ENCODE measurements at places on chromosomes 3 and 15.
A peak's percentile ranks its signal among the peaks of the same experiment; 100 is the strongest.

DNA sequence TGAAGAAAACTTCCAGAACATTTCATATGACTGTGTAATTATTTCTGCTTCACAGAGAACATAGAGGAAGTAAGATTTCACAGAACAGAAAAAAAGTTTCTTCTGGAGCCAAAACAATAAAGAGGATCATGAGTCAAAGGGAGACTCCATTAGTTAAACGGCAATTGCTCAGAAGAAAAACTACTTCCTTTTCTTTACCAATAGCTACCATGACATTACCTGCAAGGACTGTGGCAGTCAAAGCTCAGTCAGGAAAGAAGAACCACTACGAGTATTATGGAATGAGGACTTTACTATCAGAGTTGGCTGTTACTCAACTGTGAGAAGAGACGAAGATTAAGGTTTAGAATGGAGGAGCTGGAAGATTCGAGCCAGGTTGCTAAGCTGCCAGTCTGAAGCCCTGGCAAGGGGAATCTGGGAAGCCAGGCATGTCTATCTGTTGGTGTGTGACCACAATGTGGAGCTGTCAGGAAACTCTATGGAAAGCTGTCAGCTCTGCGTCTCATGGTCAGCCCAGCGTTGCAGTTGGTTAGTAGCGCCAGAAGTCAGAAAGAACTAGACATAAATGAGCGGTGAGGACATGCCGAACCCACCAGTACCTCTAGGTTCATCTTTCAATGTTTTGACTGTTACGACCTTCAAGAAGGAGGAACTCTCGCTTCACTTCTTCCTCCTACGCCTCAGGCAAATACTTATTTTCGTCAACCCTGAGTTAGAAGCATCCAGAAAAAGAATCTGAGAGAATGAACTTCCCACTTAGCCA, 604.3 kb downstream of the FGF12 start:
- H3K27ac ChIP-seq = no peak overlapping the region
- H3K4me1 ChIP-seq = no peaks in the 10 kb centered on the region
- H3K36me3 ChIP-seq = no peaks in the 10 kb centered on the region
- peaks cover 3% of the 10 kb centered on the region for H3K27me3 ChIP-seq

GRCh38 chr3:135871311-135871710, 94.2 kb upstream of the PPP2R3A start:
- no peak overlapping the region for H3K27ac ChIP-seq
- no peaks in the 10 kb centered on the region for H3K4me1 ChIP-seq
- no peaks in the 10 kb centered on the region for H3K27me3 ChIP-seq
- H3K4me3 ChIP-seq = no peak overlapping the region
- no peaks in the 10 kb centered on the region for H3K36me3 ChIP-seq

DNA sequence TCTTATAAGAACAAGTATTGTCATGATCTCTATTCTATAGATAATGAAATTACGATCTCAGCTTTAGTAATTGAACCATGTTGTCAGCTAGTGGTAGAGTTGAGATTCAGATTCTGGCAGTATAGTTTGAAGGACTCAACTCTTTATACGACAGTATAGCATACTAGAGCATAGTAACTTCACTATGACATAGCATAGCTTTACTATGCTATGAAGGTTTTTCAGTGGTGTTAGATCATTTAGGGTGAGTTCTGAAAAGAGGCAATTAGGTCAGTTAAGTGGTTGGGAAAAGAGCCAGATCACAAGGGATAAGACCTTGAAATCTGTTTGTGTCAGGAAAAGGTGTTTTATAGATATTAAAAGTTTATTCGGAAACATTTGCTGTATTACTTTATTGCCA, 8.1 kb downstream of the STX19 start:
- no peaks in the 10 kb centered on the region for H3K36me3 ChIP-seq
- H3K4me1 ChIP-seq = no peaks in the 10 kb centered on the region
- no peak overlapping the region for H3K4me3 ChIP-seq
- no peaks in the 10 kb centered on the region for H3K27me3 ChIP-seq

- H3K27ac ChIP-seq = no peak overlapping the region
- peaks cover 7% of the 10 kb centered on the region for H3K4me1 ChIP-seq
- no peak overlapping the region for H3K4me3 ChIP-seq
- DNase-seq = peak; percentile 20
These were observed 35.2 kb downstream of the PYGO1 start for GRCh38 chr15:55552926-55553325.

GRCh38 chr3:127365163-127365798, 77.4 kb upstream of the PRR20G start:
- no peaks in the 10 kb centered on the region for H3K4me1 ChIP-seq
- H3K36me3 ChIP-seq = no peaks in the 10 kb centered on the region
- no peak overlapping the region for H3K27ac ChIP-seq
- no peak overlapping the region for H3K4me3 ChIP-seq
- peaks cover 5% of the 10 kb centered on the region for H3K27me3 ChIP-seq

GRCh38 chr3:73273341-73273740, 211.9 kb downstream of the EBLN2 start:
- no peak for DNase-seq
- no peak overlapping the region for H3K27ac ChIP-seq
- no peaks in the 10 kb centered on the region for H3K27me3 ChIP-seq
- no peak overlapping the region for H3K4me3 ChIP-seq
- H3K36me3 ChIP-seq = no peaks in the 10 kb centered on the region

DNA sequence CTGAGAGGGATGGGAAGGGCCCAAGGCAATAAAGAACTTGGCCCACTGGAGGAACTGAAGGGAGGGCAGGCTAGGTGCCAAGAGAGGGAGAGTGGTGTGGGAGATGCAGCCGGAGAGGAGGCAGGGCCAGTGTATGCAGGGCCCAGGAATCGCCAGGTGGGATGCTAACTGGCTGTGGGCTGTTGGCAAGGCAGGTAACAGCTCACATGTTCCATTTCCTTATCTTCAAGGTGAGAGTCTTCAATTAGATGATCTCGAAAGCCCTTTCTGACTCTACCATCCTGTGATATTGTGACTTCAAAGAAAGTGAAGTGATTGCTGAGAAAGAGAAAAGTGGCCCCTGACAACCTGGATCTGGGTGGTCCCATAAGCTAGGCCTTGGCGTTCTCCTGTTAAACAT, 49.0 kb downstream of the CASR start:
- no peak overlapping the region for H3K27ac ChIP-seq
- H3K36me3 ChIP-seq = no peaks in the 10 kb centered on the region
- H3K4me3 ChIP-seq = peak overlapping the region; percentile 1
- no peak for DNase-seq
- peaks cover 33% of the 10 kb centered on the region for H3K4me1 ChIP-seq
- H3K27me3 ChIP-seq = no peaks in the 10 kb centered on the region

DNA sequence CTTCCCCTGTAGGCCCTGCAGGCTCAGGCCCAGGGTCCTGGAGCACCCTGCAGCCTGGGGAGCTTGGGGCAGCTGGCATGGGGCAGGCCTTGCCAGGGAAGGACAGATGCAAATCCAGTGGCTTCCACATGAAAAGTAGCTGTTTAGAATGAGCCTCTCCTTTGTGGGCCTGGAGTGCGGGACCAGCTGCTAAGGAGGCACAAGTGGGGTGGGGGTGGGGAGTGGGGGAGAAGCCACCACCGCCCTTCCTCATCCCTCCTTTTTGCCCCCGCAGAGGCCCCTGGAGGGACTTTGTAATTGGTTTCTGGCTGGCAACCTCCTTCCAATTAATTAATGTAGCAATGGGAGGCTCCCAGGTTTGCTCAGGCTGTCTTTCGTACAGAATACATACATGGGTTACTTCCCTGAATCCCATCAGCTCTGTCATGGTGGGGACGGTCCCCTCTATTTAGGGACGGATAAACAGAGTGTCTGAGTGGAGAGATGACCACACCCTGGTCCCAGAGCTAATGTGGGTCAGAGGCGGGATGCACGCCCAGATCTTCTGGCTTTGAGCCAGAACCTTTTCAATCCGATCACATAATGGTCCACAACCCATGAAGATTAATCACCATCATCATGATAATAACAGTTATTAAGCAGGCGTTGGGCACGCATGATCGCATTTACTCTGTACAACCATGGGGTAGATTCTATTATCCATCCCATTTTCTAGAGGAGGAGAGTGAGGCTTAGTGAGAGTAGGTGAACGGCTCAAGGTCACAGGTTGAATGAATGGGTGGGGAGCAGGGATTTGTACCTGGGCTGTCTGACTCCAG, 6.2 kb downstream of the CORO2B start:
- no peak overlapping the region for H3K27ac ChIP-seq
- H3K36me3 ChIP-seq = no peaks in the 10 kb centered on the region
- no peak overlapping the region for H3K4me3 ChIP-seq
- DNase-seq = no peak

DNA sequence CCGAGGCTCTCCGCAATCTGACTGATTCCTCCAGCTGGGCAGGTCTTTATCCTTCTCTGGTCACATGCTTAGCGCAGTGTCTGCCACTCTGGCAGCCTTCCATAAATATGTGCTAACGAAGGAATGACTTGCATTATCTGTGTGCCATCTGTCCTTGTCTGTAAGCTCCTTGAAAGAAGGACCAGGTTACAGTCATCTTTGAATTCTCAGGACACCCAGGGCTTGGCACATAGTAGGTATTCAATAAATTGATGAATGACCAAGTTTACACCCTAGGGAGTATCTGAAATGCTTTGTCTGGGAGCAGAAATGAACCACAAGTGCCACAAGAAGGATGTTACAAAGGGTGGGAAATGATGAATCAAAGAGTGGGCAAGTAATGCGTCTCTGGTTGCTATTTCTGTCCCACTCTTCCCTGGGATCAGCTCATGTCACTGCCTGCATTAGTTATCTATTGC, 16.5 kb upstream of the FAM3D start:
- DNase-seq = peak; percentile 76
- peaks cover 12% of the 10 kb centered on the region for H3K4me1 ChIP-seq
- H3K27me3 ChIP-seq = no peaks in the 10 kb centered on the region
- no peak overlapping the region for H3K4me3 ChIP-seq
- H3K36me3 ChIP-seq = no peaks in the 10 kb centered on the region
- H3K27ac ChIP-seq = no peak overlapping the region

- peak overlapping the region; percentile 69 for H3K27ac ChIP-seq
- no peaks in the 10 kb centered on the region for H3K27me3 ChIP-seq
- peaks cover 6% of the 10 kb centered on the region for H3K36me3 ChIP-seq
- H3K4me3 ChIP-seq = peak overlapping the region; percentile 95
- H3K4me1 ChIP-seq = peaks cover 18% of the 10 kb centered on the region
- DNase-seq = no peak
These were observed 525 bp upstream of the MCCC1 start for GRCh38 chr3:183099838-183100204.

DNA sequence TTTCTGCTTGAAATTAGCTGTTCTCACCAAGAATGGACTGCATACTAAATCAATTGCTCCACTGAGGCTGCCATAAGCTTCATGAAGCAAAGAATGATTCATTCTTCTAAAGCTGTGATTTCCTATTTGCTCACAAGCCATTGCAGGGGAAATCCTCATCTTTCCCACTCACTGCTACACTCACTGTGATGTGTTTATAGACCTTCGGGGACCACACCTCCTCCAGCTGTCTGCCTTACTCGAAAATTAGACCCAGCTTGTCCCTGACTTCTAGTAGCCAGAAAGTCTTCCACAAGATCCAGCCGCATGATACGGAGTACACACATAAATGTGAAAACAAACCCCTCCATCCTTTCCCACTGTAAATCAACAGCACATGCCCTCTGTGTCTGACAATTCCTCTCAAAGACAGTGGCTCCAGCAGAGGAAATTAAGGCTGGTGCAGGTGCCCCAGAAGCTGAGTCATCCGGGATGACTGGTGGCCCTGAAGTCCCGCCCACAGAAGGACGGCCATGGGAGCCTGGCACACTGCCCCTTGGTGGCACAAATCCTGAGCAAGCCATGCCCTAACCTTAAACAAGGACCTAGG, 172.0 kb downstream of the STT3B start:
- H3K4me3 ChIP-seq = no peak overlapping the region
- DNase-seq = peak; percentile 73
- H3K27me3 ChIP-seq = no peaks in the 10 kb centered on the region
- no peaks in the 10 kb centered on the region for H3K36me3 ChIP-seq

DNA sequence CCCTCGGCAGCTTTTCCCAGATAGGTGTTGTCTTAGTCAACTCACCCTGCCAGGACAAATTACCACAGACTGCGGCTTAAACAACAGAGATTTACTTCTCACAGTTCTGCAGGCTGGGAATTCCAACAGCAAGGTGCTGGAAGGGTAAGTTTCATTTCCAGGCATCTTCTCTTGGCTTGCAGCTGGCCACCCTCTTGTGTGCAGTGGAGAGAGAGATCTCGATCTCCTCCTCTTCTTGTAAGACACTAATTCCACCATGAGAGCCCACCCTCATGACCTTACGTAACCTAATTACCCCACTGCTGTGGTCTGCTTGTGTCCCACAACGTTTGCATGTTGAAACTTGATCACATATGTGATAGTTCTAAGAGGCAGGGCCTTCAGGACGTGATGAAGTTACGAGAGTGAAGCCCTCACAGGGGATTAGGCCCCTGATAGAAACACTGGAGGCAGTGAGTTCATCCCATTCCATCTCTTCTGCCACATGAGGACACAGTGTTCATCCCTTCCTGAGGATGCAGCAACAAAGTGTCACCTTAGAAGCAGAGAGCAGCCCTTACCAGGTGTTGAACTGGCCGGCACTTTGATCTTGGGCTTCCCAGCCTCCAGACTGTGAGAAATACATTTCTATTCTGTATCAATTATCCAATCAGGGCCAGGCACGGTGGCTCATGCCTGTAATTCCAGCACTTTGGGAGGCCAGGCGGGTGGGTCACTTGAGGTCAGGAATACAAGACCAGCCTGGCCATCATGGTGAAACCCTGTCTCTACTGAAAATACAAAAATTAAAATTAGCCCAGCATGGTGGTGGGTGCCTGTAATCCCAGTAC, 247.7 kb downstream of the PLCL2 start:
- H3K36me3 ChIP-seq = no peaks in the 10 kb centered on the region
- DNase-seq = no peak
- H3K27me3 ChIP-seq = no peaks in the 10 kb centered on the region
- H3K4me1 ChIP-seq = no peaks in the 10 kb centered on the region
- H3K4me3 ChIP-seq = no peak overlapping the region
- H3K27ac ChIP-seq = no peak overlapping the region

GRCh38 chr3:8597219-8597853, 47.3 kb downstream of the SSUH2 start:
- no peak overlapping the region for H3K4me3 ChIP-seq
- no peak for DNase-seq
- H3K36me3 ChIP-seq = no peaks in the 10 kb centered on the region
- no peak overlapping the region for H3K27ac ChIP-seq
- H3K27me3 ChIP-seq = no peaks in the 10 kb centered on the region
- no peaks in the 10 kb centered on the region for H3K4me1 ChIP-seq

- H3K36me3 ChIP-seq = no peaks in the 10 kb centered on the region
- no peak for DNase-seq
- no peak overlapping the region for H3K4me3 ChIP-seq
- no peak overlapping the region for H3K27ac ChIP-seq
- no peaks in the 10 kb centered on the region for H3K27me3 ChIP-seq
- no peaks in the 10 kb centered on the region for H3K4me1 ChIP-seq
These were observed 343.5 kb downstream of the PDCD6IP start for GRCh38 chr3:34141841-34142337.

- no peak for DNase-seq
- no peaks in the 10 kb centered on the region for H3K4me1 ChIP-seq
- H3K27ac ChIP-seq = no peak overlapping the region
These were observed 54.0 kb downstream of the TIPARP start for GRCh38 chr3:156728267-156728985.

DNA sequence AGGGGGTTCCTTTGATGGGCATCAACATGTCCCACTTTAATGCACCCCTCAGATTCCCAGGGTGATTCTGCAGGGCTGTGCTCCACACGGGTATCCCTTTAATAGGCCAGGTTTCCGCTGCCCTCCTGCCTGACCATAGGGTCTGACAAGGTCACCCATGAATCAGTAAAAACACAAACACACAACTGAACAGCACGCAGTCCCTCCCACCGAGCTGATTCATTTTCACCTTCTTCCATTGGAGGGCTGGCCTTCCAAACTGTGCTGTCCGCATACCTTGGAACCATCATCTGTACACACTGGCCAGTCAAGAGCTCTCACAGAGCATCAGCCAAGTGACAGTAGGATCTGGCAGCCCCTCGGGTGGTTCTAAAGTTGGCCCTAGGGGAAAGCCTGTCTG, 93.7 kb downstream of the FBLN2 start:
- H3K27ac ChIP-seq = no peak overlapping the region
- DNase-seq = no peak
- peaks cover 14% of the 10 kb centered on the region for H3K4me1 ChIP-seq
- H3K4me3 ChIP-seq = no peak overlapping the region
- no peaks in the 10 kb centered on the region for H3K36me3 ChIP-seq

Measured in common myeloid progenitor, CD34-positive (primary cell).